Left hindlimb (tissue), 1 donor: ENCODE measurements at places on chromosomes 2 and 18.

DNA sequence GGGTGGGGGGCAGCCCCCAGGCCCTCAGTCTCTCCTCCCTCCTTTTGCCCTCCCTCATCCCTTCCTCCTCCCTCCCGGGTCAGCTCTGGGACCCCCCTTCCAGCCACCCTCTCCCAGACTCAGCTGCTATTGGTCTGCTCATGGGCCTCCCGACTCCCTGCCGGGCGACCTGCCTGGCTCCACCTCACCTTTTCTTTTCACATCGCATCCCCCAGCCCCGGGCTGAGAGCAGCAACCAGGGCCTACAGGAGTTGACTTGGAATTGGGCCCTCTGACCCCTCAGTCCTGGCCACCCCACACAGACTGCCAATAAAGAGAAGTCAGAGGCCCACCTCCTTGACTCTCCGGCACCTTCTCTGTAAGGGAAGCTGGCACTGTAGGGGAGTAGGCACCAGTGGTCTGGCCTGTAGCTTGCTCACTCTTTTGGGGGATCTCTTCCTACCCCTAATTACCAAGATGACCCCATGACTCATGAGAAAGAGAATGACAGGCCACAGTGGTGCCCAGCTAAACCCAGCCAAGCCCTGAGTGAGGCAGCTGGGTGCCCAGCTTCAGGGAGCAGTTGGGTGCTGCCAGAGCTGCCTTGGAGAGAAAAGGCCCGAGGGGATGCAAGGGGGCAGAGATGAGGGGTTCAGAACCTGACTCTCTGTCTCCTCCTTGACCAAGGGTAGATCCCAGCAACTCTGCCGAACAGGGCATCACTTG is 2.0 kb upstream of the ECEL1 start:
- peak; percentile 18 for DNase-seq

DNA sequence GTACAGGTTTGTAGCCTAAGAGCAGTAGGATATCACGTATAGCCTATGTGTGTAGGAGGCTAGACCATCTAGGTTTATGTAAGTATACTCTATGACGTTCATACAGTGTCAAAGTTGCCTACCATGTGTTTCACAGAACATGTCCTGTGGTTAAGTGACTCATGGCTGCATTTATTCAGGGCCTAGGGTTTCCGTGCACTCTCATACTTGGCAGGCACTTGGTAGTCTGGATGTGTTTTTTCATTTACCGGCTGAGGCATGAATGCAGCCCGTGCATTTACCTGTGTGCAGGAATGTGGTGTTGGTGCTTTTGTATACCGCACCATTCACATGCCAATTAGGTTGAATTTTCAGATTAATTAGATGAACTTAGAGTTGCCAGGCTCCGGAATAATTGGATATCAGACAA is 43.4 kb downstream of the MYL12B start:
- no peak for DNase-seq

DNA sequence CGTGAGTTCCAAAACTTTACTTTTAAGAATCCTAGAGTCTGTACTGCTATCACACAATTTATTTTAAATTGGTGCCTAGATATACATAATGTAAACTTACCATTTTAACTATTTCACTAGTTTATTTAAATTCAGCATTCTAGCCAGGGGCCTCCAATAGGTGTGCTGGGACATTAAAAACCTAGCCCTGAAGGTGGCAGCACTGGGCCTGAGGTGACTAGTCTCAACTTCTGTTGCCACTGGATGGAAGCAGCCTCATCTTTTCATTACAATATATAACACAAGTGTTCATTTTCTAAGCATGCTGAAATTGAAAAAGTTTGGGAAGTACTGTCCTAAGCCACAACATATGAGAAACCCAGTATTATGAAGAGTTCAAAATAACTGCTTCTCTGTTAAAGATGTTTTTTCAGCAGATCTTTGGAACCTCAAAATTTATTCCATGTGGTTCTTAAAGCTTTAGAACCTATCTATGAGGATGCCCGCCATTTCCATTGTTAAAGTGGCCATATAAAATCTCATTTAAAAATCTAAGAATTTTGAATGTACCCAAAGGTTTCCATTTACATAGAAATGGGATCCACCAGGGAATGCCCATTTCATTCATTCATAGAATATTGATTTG is 2.9 kb upstream of the RBBP8 start:
- peak; percentile 62 for DNase-seq

- DNase-seq: no peak
These were observed 217.5 kb downstream of the CYP26B1 start for GRCh38 chr2:71930049-71930681.

DNA sequence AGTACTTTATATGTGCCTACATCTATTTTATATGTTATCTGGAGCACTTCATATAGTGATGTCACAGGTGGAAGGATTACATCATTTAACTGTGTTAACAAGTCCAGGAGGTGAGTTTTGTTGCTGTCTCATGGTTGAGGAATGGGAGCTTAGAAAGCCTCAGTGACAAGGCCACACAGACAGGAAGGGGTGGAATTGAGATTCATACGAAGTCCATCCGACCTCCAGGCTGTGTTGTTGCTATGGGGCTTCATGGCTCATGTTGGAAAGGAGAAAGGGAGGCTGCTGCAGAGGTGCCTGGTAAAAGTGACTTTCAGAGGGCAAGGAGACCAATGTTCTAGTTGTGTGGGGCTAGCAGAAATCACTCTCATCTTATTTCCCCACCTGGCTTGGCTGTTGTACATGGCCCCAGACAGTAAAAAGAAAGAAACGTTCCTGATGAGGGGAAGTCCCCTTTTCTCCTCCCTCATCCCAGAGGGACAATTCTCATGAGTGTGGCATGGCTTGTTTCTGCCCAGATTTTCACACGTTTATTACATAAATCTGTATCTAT is 31.0 kb upstream of the GREB1 start:
- no peak for DNase-seq

- DNase-seq: no peak
These were observed 61.5 kb downstream of the RPRM start for GRCh38 chr2:153417077-153417476.

DNA sequence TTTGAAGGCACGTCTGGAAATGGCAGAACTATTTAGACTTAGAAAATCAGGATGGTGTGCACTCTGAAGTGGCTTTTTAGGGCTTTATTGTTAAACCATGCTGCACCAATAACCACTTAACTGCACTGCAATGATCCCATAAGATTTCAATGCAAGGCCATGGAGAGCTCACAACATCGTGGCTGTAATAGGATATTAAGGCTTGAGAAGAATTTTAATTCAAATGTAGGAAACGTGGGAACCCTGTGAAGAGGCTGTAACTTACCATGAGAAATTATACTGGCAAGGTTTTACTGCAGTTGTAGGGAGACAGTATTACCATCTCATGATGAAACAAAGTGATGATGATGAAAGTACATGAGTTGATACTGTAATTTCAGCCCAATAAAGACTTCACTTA is 242.5 kb downstream of the AFF3 start:
- DNase-seq: no peak

GRCh38 chr2:107102176-107102575 is 216.2 kb upstream of the ST6GAL2 start:
- no peak for DNase-seq

- no peak for DNase-seq
These were observed 17.9 kb upstream of the OTOF start for GRCh38 chr2:26495705-26496297.

DNA sequence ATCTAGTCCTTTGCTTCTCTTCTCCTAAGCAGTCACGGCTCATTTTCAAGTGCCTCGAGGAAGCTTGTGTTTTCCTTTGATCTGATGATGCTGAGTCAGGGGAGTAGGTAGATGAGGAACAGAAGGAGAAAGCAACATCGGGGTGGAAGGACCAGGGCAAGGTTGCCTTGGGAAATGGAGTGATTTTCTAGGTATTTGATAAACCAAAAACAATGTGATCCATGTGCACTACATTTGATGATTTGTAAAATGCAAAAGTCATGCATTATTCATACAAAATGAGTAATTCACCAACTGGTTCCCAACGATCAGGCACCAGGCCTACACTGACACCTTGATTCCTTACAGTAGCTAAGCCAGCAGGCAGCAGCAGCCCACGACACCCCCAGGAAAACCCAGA is 205.3 kb downstream of the ANAPC1 start:
- DNase-seq: no peak

DNA sequence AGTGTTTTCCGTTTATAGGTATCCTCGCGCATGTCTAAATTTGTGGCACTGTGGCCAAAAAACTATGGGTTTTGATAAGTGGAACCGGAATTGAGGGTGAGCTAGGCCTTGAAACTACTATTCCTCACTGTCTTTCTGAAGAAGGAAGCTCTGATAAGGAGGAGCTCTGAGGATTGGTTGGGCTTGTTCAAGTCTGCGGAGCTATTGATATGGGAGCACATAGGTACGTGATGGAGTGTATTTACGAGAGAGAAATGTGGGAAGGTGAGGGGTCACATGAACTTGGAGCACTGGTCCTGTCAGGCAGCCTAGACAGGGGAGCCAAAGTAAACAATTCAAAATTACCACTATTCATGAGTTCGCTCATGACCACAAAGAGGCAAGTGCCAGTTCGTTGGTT is 131.4 kb downstream of the BABAM2 start:
- no peak for DNase-seq

DNA sequence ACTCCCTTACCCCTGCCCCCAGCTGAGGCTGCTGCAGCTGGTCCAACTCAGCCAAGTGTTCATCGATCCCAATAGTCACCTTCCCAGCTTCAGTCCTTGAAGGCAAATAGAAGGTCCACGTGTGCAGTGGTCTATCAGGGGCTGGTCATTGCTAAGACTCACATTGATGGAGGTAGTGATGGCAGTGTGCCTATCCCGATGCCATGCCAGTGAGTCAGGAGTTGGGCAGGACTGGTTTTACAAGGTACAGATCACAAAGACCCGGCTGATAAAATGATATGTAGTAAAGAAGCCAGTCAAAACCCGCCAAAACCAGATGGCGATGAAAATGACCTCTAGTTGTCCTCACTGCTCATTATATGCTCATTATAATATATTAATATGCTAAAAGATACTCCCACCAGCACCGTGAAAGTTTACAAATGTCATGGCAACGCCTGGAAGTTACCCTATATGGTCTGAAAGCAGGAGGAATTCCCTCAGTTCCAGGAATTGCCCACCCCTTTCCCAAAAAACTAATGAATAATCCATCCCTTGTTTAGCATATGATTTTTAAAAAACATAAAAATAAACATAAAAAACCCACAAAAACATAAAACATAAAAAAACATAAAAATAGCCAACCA is 2.9 kb upstream of the C2orf80 start:
- DNase-seq: no peak

DNA sequence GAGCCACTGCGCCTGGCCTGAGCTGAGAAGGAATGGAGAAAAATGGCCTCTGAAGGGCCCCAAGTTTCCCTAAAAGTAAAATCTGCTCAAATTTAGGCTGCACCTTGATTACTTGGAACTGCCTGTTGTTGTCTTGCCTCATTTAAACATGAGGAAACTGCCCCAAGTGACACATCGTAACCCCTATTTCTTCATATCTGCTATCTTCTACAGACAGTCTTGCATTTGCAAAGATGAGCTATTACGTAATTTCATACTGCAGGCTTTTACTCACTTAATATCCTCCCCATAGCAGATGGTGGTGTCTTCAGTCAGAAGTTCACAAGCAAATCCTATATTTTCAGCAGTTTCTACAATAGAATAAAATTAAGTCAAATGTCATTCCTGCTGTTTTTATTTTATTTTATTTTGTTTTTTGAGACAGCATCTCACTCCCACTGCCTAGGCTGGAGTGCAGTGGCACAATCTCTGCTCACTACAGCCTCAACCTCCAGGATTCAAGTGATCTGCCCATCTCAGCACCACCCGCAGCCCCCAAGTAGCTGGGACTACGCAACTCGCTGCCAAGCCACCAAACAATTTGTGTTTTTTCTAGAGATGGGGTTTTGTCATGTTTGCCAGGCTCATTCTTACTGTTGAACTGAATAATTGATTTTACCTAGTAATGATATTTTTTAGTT is 45.3 kb upstream of the NARS1 start:
- no peak for DNase-seq

DNA sequence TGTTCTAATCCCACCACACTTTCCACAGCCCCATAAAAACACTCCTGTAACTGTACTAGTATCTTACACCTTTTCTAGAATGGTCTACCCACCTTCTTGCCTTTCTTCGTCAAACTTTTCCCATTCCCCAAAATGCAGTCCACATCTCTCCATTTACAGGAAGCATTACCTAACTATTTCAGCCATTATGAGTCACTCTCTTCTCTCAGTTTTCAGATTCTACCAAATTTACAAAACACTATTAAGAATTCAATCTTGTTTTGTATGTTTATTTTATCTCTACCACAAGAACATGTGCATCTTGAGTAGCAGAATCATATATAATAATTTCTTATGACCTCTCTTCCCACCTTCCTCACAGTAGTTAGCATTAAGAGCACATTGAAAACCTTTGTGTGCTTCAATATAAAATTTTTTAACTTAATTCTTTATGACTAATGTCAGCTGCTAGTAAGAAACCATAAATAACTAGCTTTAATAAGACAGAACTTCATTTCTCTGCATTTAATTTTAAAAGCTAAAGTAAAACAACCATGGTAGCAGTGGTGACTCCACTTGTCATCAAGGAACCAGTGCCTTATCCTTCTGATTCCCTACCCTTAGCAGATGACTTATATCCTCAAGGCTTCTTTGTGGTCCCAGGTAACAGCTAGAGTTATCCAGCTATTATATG is 56.6 kb upstream of the MAP2 start:
- no peak for DNase-seq
